Activated gamma-delta T cell treated with Interleukin-2 at 50 U/mL for 16 hours (primary cell): ENCODE measurements at places on chromosomes 6 and 20.

GRCh38 chr20:17771206-17772004 lies 71.6 kb downstream of the BANF2 start:
- DNase-seq = no peak

DNA sequence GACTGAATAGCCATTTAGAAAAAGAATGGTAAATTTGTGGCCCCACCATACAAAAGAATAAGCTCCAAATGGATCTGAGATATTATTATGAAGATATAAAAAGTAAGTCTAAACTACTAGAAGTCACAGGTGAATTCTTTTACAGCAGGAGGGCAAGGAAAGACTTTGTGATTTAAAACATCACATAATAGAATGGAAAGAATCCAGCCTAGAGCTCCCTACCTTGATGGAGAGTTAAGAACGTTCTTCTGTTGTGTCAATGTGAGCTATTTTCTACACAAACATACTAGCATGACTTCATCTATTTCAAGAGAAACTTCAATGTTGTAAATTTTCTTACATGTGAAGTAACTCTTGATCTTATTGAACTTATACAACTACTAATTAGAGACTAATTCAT lies 100.0 kb upstream of the NRSN1 start:
- DNase-seq = no peak

DNA sequence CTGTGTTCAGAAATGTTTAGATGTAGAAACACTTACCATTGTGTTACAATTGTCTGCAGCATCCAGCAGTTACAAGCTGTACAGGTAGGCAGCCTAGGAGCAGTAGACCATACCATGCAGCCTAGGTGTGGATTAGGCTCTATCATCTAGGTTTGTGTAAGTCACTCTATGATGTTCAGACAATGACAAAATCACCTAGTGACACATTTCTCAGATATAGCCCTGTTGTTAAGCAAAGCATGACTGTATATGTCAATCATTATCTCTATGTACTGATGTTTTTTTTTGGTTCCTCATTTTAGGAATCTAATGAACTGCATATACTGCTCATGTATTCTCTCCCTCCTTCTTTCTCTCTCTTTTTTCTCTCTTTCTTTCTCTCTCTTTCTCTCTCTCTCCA lies 22.2 kb downstream of the CST8 start:
- DNase-seq = no peak

DNA sequence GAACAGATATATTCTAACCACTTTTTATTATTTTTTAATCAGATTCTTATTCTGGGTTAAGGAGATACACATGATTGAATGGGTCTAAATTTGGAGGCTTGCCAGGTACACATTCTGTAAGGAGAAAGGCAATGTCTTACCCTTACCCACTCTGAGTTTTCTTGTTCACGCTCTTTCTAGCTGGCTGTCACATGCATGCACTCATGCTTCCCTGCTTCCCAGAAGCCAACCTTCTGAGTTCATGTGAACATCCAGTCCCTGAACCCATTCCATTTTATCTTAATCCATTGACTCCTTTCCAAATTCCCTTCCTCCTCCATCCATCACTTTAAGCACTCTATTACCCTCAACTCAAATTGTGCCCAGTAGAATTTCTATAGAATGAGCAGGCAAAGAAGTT lies 17.5 kb upstream of the MOCS1 start:
- DNase-seq = no peak

- no peak for DNase-seq
Measured at GRCh38 chr6:34897130-34897529, 8.1 kb downstream of the ANKS1A start.

DNA sequence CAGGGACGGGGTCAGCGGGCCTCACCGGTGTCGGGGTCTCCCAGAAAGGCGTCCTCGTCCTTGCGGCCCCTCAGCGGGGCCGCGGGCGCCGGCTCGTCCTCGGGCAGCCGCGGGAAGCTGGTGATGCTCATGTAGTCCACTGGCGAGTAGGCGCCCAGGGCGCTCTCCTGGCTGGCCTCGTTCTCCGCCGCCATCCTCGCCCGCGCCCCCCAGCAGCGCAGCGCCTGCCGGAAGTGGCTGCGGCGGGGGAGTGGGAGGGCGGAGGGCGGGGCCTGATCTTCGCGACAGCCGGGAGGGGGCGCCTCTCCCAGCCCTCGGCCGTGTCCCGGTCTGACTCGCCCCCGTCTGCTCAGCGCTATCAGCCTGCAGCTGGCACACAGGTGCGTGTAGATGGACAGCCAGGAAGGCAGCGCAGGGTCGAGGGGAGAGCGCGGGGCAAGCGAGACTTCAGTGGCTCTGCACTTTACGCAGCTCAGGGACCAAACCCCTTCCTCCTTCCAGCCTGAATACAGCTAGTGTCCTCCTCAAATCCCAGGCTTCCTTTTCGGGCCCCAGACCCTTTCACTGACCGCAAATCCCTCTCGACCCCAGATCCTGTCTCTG lies at the start of gene GGT7:
GGT7 (minus strand) TSS at position 235 of the 603 bp plus-strand sequence; CDS start at position 194, 41 bp downstream.
- DNase-seq = peak; percentile 87

GRCh38 chr6:53924277-53924676 lies 129.5 kb downstream of the LRRC1 start:
- no peak for DNase-seq

- no peak for DNase-seq
Measured at GRCh38 chr6:104522533-104522932, 337.2 kb downstream of the HACE1 start.

GRCh38 chr20:23242104-23242503 lies 108.5 kb upstream of the NXT1 start:
- DNase-seq = no peak

- DNase-seq = no peak
Measured at GRCh38 chr6:89692256-89692655, 53.7 kb upstream of the LYRM2 start.

DNA sequence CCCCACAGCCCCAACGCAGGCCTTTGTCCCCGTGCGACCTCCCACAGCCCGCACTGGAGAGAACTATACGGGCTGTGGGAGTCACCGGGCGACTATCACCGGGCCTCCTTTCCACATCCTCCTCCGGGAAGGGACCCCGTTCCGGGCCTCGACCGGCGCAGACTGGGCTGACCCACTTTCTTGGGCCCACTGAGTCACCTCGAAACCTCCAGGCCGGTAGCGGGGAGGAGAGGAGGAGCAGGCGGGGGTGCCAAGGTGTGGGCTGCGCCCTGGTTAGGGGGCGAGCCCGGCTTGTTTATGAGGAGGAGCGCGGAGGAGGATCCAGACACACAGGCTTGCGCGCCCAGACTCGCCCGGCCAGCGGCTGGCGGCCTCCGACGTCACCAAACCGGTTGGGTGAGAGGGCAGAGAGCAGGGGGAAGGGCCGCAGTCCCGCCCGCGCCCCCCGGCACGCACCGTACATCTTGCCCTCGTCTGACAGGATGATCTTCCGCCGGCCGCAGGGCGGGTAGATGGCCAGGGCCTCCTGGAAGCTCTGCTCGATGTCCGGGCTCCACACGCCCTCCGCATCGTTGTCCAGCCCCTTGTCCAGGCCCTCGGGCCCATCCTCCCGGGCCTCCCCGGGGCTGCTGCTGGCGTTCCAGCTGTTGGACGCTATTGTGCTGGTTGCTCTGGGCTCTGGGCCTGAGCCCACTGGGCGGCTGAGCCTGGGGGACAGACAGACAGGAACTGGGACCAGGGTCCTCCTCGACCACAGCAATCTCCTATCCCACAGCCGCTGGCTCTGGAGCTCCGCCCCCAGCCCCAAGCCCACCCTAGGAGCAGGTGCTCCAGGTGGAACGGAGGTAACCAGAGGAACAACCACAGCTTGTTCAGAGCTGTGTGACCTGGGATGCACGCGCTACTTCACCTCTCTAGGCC lies 10.6 kb downstream of the TEAD3 start:
- DNase-seq = no peak

- no peak for DNase-seq
Measured at GRCh38 chr6:140485740-140486449, 1111.4 kb upstream of the CITED2 start.

DNA sequence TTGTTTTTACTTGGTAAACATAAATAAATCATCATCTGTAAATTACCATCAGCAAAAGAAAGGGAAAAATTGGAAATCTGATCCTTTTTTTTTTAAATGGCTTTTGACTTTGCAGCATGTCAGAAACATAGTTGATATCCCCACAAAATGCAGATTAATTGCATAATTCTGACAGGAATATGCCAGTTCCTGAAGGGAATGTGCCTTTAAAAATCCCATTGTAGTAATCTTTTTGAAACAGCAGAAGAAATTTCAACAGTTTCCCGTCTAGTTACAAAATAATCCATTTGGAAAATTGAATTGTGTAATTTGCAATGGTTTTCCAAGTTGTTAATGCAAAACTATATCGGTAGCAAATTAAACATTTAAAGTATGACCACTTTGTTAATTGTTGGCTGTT lies 95.2 kb downstream of the DOK5 start:
- no peak for DNase-seq

DNA sequence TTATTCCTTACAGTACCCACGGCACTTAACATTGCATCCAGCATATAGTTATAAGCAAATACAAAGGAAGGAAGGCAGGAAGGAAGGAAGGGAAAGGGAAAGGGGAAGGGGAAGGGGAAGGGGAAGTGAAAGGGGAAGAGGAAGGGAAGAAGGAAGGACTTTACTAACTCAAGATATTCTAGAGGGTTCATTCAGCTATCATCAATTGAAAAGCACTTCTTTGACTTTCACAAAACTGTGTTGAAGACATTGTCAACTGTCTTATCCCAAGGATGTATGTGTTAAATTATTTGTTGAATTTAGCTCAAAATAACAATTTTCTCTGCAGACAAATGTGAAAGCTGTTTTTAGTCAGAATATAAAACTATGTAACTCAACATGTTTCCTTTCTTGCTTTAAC lies 87.7 kb downstream of the EPM2A start:
- DNase-seq = no peak

- DNase-seq = no peak
Measured at GRCh38 chr6:82072121-82072521, 175.4 kb downstream of the IBTK start.

- no peak for DNase-seq
Measured at GRCh38 chr20:47544852-47545251, 43.2 kb downstream of the NCOA3 start.

DNA sequence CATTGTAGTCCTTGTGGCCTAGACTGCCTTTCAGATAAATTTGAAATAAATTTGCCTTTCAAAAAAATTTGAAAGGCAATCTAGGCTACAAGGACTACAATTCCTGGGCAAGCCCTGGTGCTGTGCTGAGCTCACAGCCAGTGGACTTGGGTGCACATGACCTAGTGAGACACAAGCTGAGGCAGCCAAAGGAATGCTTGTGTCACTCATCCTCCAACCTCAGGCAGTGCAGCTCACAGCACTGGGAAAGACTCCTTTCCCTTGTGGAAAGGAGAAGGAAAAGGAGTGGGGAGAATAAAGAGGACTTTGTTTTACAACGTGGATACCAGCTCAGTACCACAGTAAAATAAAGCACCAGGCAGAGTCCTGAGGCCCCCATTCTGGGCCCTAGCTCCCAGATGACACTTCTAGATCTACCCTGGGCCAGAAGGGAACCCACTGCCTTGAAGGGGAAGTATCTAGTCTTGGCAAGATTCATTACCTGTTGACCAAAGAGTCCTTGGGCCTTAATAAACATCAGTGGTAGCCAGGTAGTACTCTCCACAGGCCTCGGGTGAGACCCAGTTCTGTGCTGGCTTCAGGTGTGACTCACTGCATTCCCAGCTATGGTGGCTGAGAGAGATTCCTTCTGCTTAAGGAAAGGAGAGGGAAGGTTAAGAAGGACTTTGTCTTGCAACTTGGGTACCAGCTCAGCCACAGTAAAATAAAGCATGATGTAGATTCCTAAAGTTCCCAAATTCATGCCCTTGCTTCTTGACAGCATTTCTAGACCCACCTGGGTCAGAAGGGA lies 659.7 kb upstream of the FLRT3 start:
- no peak for DNase-seq

DNA sequence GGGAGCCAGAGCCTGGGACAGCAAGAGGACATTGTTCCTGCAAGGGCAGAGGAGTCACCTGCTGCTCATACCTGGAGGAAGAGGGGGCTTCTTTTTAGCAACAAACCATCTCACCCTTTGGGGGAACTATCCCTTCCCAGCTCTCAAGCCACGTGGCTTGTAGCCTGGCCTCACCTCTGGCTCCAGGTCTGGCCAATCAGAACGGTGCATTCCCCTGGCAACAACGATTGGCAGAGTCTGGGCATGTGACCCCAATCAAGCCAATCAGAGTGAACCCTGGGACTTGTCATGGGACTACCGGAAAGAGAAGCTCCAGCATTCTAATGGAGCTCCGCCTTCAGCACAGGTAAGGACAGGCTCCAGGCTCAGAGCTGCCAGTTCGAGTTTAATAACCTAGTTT lies 33.6 kb downstream of the KCNB1 start:
- no peak for DNase-seq

DNA sequence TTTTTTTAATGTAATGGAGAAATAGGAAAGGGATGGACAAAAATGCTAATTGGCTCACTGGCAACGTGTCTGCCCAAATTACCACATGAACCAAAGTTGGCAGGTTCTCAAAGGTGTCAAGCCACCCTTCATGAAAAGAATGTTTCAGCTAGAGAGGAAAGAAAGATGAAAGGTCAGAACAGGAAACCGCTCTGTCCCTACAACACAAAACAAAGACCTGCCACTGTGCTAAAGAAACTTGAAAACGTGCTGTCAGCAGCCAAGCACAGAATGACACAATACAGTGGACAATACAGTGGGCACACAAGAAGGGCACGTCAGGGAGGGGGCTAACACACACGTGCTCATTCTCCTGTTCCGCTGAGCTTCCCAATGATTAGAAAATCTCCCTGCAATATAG lies 4.9 kb downstream of the PREP start:
- peak; percentile 5 for DNase-seq

GRCh38 chr6:165985806-165986299 lies 181.8 kb downstream of the TBXT start:
- no peak for DNase-seq

DNA sequence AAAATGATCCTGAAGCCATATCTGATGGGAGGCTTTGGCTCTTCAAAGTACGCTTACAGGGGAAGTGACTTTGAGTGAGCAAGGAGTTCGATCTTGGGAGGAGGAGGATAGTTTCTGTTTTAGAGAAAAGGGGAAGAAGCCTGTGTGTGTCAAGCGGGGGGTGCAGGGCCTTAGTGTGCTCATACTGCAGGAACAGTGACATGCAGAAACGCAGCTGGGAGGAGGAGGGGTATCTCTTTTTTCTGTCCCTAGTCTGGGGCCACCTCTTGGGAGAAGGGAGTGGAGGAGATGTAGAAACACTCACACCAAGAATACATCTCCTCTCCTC lies 19.8 kb downstream of the SIRPD start:
- DNase-seq = no peak

- no peak for DNase-seq
Measured at GRCh38 chr20:8431538-8432434, 299.7 kb downstream of the PLCB1 start.

GRCh38 chr20:31698803-31699718 lies 23.6 kb downstream of the BCL2L1 start:
- no peak for DNase-seq

GRCh38 chr6:63941747-63942470 lies 306.3 kb downstream of the PHF3 start:
- no peak for DNase-seq

GRCh38 chr20:19205981-19206396 lies 6.5 kb upstream of the SLC24A3 start:
- peak; percentile 65 for DNase-seq

GRCh38 chr6:14732226-14732843 lies 513.5 kb upstream of the JARID2 start:
- no peak for DNase-seq
